Cerebellum (tissue), 4 donors: ENCODE measurements at places on chromosomes 3 and 15. TPM values are rescaled to one million over a fixed set of nuclear protein-coding genes. Genes with fewer than 3 reads are reported as not detected.

- DNase-seq, result no peak
These were observed 43.5 kb upstream of the MBNL1 start for GRCh38 chr3:152225201-152225600.

The ZNF620 gene
- total RNA-seq, result 12.5 TPM

The ANKUB1 gene
- total RNA-seq, result 0.36 TPM

The DGKG gene
- 14.9 TPM for total RNA-seq

DNA sequence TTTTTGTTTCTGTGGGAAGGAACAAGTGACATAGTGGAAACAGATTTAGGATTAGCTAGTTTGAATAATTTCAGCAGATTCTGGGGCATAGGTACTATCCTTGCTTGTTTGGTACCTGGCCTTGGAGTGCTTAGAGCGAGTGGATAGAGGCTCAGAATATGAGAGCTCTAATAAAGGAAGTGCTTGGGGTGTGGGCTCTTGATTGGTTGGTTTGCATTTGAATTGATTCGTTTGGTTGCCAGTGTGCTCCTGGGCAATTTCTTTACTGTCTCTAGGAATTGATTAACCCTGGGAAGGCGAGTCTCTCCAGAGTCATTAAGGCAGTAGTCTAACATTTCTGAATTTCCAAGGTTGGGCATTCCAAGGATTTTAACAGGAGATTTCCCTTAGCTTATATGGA, 98.0 kb downstream of the DTWD1 start:
- no peak for DNase-seq
